Bone marrow (tissue), 2 donors: ENCODE measurements at places on chromosomes 11 and 22.

GRCh38 chr11:9943386-9944110 lies 279.7 kb downstream of the SWAP70 start:
- no peak for DNase-seq

- DNase-seq, result no peak
Observed at GRCh38 chr11:92846491-92847125, 122.8 kb upstream of the MTNR1B start.

- DNase-seq, result no peak
Observed at GRCh38 chr11:109424901-109425300, 2.9 kb downstream of the C11orf87 start.

GRCh38 chr11:60193687-60194433 lies 11.0 kb upstream of the MS4A6A start:
- DNase-seq, result peak; percentile 56

GRCh38 chr11:116532066-116532465 lies 240.7 kb downstream of the BUD13 start:
- DNase-seq, result no peak

DNA sequence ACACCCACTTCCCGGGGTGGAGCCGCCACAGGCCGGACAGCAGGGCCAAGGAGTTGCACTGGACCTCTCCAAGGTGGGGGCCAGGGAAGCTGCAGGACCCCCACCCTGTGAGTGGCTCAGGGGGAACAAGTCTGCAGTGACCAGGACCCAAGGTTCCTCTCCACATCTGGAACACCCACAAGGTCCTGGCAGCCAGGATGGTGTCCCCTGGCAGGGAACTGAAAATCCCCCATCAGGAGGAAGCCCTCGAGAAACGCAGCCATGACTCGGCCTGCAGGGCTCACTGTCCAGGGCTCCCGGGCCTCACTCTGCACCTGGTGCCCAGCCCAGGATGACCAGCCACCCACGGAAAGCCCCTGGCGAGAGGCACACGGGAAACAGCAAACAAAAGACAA lies 11.5 kb downstream of the RNH1 start:
- DNase-seq, result no peak

DNA sequence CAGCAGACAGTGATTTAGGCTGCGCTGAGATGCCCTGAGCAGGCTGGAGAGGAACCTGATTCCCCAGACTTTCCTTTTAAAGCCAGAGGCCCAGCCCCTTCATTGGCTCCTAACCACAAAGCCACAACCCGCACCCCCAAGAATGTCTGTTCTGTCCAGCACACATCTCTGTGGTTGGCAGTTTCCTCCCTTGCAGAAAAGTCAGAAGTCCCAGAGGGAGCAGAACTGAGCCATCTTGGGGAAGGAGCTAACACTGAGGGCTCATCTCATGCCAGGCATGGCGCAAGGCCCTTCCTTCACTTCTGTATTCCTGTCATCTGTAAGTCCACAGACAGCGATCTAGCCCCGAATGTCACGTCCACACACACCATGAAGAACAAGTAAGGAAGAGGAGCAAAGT lies 97.1 kb upstream of the SYT13 start:
- DNase-seq, result no peak

DNA sequence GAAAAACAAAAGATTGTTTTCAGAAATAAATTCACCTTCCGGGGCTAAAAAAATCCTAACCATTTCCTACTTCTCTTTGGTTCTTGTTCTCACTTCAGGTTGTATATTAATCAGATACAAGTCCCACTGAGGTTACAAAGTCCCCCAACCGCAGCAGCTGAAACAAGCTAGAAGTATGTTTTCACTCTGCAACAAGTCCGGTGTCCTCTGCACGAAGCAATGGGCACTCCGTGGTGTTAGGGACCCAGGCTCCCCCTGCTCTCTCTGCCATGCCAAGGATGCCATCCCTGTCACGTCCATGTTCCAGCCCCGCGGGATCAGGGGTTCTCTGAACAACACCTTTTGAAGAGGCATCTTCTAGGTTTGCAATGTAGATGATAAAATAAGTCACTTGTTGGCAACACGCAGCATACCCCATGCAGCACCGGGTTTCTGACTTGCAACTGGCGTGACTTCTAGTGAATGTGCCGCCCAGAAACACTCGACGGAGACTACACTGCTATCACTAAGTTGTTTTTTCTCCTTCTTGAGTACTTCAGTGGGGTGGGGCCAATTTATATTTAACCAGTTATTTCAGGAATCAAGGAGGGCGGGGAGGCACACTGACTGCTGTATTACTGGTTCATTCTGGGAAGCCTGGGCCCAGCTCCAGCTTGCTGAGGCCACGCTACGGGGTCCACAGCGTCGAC lies 25.4 kb upstream of the GSTP1 start:
- DNase-seq, result no peak

DNA sequence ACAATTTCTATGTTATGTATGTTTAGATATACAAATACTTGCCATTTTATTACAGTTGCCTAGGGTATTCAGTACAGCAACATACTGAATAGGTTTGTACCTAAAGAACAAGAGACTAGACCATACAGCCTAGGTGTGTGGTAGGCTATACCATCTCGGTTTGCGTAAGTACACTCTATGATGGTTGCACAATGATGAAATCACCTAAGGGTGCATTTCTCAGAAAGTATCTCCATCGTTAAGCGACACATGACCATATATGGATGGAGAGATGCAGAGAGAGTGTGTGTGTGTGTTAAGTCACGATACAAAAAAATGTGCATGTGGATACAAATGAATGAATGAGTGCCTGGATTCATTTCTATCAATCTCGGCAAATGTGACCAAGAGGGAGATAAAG lies 37.7 kb downstream of the NARS2 start:
- no peak for DNase-seq
